NT2/D1 (cell line): ENCODE measurements at places on chromosomes 5 and 9.

- no peak for DNase-seq
Observed at GRCh38 chr9:89844535-89844934, 239.7 kb downstream of the GADD45G start.

DNA sequence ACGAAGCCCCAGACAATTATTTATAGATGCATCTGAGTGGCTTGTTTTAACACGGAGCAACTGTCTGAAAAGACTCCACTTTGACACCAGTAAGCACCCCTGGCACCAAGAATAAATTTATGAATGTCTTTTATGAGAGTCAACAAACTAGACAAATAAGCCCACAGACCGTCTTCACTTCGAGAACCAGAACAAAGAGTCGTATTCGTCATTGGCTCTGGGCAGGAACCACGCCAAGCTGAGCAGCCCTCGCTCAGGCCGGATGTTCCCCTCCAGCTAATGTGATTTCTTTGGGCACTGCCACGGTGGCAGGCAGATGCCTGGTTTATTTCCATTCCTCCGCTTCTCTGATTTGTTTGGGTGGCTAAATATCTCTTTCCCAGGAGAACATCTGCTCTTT lies 91.9 kb upstream of the STC2 start:
- no peak for DNase-seq

- no peak for DNase-seq
Observed at GRCh38 chr5:38509185-38509584, 47.3 kb downstream of the LIFR start.

DNA sequence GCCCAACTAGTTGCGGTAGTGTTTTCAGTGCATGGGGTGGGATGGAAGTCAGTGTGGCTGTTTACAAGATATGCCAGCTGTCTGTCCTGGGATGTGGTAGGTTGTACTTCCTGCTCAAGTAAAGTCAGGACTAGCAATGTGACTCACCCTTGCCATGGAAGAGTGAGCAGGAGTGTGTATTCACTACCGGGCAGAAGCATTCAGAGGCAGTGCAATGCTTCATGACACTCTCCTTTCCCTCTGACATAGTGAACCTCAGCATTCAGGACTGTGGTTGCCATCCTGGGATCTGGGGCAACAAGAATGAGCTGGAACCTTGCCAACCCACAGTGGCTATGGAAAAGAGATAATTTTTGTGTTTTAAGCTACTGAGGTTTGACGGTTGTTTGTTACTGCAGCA lies 68.9 kb downstream of the BOD1 start:
- no peak for DNase-seq

GRCh38 chr5:118146824-118147223 lies 841.5 kb downstream of the DTWD2 start:
- DNase-seq = no peak

GRCh38 chr9:124198948-124199347 lies 58.8 kb upstream of the NEK6 start:
- no peak for DNase-seq

DNA sequence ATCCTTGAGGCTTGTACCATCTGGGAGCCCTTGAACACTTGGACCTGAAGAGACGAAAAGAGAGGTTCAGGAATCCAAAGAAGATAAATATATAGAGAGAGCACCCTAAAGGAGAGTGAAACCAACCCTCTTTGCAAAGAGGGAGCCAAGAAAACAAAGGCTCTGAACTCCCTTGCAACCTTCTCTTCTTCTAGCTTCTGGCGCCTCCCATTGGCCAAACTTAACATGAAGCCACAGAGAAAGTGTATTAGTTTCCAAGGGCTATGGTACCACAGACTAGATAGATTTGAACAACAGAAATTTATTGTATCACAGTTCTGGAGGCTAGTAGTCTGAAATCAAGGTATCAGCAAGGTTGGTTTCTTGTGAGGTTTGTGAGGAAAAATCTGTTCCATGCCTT lies 175.1 kb downstream of the HCN1 start:
- DNase-seq = peak; percentile 15

DNA sequence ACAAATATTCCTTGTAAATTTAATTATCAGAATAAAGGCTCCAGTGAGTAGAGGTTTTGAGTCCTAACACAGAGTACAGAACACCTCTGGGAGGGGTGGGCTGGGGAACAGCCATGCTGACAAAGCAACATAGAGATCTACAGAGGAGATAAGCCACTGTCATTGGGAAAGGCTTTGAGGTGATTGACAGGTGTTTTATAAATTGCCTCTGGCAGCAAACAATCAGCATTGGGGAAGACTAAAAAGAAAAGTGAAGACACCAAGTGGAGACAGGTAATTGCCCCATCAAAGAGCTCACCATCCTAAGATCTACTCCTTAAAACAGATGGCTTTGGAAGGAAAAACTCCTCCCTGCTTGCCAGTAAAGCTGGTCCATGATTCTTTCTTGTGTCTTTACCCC lies 189.7 kb upstream of the TLE4 start:
- no peak for DNase-seq

DNA sequence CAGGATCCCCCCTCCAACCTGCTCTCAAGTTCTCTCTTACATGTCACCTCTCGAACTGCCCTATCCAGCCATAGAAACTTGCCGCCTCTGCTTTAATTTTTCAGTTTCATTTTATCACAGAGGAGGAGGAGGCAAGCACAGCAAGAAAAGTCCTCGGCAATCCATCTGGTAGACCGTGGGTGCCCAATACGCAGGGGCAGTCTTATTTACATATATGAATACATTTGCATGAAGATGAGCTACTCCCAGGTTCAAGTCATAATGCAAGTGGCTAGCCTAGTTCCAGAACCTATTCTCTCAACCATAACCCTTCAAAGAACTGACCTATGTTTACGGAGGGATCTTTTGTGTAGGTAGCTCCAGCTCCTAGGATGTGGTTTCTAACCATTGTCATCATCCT lies 223.2 kb upstream of the PANK3 start:
- DNase-seq = no peak

- DNase-seq = no peak
Observed at GRCh38 chr5:6681682-6682081, 31.6 kb upstream of the TENT4A start.

GRCh38 chr5:1751864-1752822 lies 47.5 kb downstream of the MRPL36 start:
- no peak for DNase-seq

GRCh38 chr9:21579247-21579671 lies 97.1 kb upstream of the IFNE start:
- DNase-seq = no peak

GRCh38 chr5:121088341-121088740 lies 624.2 kb downstream of the PRR16 start:
- DNase-seq = no peak

- DNase-seq = no peak
Observed at GRCh38 chr5:133849116-133849515, 119.3 kb downstream of the C5orf15 start.

DNA sequence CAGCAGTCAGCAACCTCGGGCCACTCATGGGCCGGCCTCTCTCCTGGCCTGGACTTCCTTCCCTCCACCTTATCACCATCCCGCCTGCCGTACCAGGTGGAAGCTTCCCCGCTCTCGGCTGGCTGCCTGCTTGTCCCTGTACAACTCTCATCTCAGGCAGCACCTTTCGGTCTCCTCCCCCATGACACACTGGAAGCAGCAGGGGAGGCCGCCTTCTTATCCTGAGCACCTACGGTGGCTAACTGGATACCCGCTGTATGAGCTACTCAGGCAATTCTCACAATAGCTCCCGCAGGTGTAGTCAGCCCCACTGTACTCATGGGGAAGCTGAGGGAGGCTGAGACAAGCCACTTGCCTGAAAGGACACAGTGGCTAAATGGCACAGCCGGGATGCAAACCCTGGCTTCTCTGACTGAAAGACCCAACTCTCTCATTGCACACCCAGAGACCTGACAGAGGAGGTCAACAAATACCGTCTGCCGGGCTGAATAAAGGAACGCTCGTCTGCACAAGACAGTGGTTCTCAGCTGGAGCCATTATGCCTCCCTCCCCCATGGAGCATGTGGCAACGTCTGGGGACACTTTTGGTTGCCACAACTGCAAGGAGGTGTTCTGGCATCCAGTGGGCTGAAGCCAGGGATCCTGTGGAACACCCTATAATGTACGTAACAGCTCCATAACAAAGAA lies 9.6 kb downstream of the STK10 start:
- DNase-seq = no peak

DNA sequence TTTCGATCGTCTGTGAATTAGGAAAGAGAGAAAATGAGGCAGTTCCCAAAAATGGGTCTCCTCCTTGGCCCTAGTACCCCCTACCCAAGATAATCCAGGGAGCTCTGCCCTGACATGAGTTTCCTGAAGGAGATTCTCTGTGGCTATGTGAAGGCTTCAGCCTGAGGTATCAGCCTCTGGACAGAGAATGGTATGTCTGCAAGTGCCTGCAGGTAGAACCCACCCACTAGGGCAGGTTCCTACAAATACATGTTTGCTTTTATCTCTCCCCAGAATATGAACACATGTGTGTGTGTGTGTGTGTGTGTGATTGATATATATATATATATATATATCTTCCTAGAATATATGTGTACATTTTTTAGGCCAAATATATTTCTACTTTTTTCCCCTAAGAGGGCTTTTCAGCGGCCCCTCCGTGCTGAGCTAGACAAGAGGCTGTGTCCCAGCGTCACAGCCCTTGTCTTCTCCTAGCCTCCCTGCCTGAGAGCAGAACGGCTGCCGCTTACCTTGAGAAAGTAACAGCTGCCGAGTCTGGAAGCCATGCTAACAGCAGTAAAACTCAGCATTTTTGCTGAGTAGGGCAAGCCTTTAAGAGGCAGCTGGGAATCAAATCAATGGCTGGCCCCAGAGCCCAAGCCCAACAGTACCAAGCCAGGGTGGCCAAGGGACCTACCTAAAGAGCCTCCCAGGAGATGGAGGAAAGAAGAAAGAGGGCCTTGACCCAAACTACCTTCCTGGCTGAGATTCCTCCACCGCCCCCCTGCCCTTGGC lies 2.1 kb downstream of the BRINP1 start:
- DNase-seq = no peak
